ENCODE measurements at places on chromosomes 3 and 15.

DNA sequence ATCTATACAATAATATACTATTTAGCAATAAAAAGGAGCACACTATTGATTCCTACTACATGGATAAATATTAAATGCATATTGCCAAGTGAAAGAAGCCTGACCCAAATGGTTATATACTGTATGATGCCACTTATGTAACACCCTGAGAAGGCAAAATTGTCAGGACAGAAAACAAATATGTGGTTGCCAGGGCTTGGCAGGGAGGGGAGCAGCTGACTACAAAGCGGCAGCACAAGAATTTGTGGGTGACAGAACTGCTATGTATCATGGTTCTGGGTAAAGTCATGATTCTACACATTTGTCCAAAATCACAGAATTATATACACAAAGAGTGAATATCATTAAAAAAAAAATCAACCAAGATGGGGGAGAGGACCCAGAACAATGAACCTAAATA is 22.5 kb downstream of the TBC1D2B start:
- no peak for DNase-seq

DNA sequence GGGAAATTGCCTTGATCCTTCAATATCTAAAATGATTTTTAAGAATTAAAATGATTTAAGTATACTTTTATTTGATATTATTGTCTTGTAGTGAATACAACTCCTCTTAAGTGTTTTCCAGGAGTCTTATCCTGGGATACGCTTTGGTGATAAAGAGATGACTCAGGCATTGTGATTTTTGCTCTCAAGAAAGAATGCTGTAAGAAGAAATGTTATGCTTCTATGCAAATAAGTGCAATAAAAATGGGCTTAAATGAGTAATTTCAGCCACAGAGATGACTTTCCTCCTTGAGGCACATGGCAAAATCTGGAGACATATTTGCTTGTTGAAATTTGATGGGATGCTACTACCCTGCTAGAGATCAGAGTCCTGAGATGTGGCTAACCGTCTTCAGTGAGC is 358.6 kb upstream of the BCHE start:
- DNase-seq = no peak

GRCh38 chr3:129618186-129618820 is 11.8 kb upstream of the PLXND1 start:
- no peak for DNase-seq

DNA sequence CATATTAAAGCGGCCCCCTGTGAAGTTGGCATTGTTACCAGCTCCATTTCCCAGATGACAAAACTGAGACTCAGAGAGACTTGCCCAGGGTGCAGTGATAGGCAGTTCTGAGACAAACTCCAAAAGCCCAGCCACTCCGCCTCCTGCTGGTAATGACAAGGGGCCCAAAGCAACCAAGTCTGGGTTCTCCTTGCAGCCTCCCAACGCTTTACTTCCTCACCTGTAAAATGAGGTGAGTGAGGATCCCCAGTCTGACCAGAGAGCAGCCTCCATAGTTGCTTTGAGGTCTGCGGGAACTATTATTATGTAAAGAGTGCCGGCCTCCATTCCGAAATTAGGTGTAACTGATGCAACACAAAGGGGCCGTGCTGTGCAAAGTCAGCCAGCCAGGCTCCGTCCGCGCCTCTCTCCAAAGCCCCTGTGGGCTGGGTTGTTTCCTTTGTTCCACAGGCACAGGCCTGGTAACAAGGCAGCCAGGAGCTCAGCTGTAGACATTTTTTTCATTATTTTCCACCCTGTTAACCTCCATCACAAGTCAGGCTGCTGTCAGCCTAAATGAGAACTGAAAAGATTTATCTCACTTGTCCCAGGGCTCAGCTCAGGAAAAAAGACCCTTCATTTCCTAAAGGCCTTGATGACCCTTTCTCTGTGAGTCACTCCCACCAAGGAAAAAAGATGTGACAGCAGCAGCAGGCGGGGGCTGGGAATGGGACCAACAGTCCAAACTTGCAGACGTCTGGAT is 139.1 kb upstream of the RAD18 start:
- no peak for DNase-seq

- no peak for DNase-seq
Measured at GRCh38 chr3:19347671-19348070, 199.4 kb downstream of the KCNH8 start.

DNA sequence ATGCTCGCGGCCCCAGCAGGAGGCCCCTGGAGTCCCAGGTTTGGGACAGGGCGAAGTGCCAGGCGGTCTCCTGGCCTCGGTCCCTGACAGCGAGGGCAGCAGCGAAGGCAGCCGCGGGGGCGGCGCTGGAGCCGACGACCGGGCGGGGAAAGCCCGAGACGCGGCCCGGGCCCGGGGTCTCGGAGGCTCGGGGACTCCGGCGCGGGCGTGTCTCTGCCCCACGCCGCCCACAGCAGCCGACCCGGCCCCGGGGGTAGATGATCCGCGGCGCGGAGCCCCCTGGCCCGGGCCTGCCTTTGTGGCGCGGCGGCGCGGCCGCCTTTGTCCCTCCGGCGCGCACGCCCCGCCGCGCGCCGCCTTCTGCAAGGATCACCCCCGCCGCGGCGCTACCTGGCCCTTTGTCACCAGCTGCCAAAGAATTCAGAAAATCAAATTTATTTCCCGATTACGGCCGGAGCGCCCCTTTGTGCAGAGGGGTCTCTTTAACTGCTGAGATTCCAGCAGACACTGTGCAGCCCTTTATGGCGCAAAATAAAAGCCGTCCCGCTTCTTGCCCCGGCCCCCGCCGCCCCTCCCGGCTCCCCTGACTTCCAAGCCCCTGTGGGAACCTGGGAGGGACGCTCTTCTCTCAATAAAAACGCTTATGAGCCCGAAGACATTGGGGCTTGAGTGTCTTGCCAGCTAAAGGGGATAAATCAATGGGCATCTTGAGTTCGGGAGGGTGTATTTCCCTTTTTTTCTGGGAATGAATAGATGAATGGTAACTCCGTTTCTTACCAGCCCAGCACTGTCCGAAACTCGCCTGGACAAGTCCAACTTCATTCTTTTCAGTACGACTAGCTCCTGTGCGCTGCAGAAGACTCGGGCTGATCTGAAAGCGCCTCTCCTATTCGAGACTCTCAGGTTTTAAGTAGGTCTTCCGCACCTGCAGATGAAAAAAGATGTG is 68.4 kb downstream of the HES1 start:
- peak; percentile 44 for DNase-seq

DNA sequence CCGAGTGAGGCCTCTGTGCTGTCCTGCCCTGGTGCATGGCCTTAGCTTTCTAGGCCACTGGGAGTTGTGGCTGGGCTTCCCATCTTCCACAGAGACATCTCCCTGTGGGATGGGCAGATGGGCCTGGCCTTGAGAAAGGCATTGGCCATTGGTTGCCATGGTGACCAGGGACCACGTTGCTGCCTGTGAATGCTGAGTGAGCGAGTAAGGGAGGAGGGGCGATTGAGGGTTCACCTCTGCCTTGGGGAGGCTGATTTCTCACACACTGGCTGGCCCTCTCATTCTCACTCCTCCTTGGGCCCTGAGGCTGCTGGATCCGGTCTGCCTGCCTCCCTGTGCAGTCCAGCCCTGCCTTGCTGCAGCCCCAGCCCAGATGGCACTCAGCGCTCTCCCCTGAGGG is 26.4 kb upstream of the DOCK3 start:
- DNase-seq = no peak

- no peak for DNase-seq
Measured at GRCh38 chr3:56902468-56903160, 100.9 kb upstream of the ARHGEF3 start.

DNA sequence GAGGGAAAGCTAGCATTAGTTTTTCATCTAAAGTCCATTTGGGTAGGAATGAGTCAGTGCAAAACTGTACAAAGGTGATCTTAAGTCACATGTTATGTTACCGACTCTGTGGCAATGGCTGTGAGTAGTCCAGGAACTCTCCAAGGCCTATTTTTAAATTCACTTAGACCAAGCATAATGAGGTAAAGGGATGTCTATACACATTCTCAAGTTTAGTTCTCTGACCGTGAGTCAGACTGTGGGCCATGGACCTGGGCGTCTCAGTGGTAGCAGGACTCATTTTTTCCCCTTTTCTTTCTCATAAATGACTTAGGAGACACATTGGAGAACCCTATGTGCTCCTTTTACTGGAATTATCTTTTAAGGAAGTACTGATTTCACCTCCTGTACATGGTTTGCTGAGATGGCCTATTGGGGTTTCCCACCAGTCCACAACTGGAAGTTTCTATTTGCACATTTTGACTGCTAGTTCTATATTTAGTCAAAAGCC is 488.7 kb upstream of the TPRG1 start:
- peak; percentile 69 for DNase-seq

All from stimulated activated CD4-positive, alpha-beta T cell treated with anti-CD3 and anti-CD28 coated beads, Interleukin-15, amount 100 ng/mL, for 24 hours (primary cell).